ENCODE measurements at places on chromosomes 6 and 20.

GRCh38 chr20:62742550-62742949 is 33.9 kb downstream of the NTSR1 start:
- DNase-seq, result no peak

DNA sequence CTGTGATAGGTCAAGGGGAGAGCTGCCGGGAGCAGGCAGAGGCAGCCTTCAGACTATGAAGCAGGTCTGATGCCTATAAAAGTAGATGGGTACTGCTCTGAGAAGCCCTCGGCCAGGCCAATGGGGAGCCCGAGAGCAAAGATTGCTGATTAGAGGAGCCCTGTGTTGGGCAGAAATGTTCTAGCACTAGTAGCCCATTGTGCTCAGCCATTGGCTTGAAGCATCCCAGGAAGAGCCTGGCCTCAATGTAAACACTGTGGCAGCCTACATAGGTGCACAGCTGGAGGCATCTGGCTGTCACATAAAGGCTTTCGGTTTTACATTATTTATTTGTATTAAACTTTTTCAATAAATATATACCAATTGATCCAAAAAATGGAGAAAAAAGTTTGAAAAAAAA is 67.7 kb downstream of the SNAP25 start:
- DNase-seq, result no peak

GRCh38 chr6:169302716-169303115 is 49.1 kb upstream of the THBS2 start:
- no peak for DNase-seq

DNA sequence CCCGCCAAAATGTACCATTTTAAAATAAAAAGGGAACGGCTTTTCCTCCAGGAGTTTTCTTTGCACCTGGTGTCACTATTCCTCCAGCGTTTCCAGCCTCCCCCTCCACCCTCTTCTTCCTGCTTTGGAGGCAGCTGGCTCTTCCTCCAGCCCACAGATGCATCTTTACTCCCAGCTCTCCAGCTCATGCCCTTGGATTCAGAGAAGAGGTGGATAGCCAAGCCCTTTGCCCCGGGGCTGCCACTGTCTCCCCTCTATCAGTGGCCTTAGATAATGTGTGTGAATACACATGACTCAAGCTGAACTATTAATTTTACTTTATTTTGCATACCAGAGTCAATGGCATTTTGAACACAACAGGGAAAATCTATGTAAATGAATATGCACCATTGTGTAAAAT is 15.3 kb upstream of the CDH4 start:
- DNase-seq, result no peak

DNA sequence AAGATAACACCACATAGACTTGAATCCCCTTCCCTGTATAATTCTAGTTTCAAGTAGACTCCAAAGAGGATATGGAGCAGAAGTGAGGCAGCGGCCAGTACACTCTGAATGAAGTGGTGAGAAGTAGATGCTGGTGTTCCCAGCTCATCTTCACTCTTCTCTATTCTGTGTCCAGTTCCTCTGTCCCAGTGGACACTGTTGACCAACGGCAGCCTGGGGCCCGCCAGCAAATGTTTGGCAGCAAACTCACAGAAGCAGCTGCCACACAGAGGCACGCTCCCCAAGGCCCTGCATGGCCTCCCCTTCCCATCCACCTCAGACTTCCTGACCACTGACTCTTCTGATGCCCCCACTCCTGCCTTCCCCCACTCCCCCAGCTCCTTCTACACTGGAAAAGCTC is 358.9 kb upstream of the ID4 start:
- DNase-seq, result no peak

- no peak for DNase-seq
These were observed 102.3 kb upstream of the CCN2 start for GRCh38 chr6:132053511-132053910.

DNA sequence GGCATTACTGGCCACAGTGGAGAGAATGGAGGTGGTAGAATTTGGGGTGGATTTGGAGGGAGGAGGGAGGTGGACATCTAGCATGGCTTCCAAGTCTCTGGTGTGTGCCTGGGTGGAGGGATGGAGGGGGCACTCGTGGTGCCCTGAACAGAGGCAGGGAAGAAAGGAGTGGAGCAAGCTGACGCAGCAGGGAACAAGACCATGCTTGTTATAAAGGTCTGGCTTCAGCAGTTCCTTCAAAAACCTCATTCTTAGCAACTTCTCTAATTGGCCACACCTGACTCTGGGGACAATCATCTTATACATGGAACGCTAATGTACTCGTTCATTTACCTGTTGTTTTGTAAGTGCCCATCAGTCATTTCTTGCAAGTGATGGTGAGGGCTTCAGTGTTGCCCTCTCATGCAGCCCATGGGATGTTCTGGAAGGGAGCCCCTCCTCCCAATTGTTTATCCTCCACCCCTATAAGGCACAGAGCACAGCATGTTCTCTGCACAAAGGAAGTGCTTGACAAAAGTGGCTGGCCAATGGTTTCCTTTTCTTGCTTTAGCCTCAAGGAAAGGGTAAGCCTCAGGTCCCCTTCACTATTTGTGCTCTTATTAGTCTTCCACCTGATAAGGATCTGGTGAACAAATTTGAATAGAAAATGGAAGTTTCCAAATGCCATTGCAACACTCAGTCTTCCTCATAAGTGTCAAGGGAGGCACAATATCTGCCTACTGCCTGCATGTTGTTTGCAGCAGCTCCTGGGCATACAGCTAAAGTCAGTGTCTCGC is 39.3 kb downstream of the GFOD1 start:
- DNase-seq, result no peak

- no peak for DNase-seq
These were observed 45.1 kb downstream of the KHDC1L start for GRCh38 chr6:73180076-73180738.

- DNase-seq, result no peak
These were observed 19.5 kb downstream of the OR2B2 start for GRCh38 chr6:27892649-27893058.

GRCh38 chr6:169302255-169302654 is 48.6 kb upstream of the THBS2 start:
- no peak for DNase-seq

GRCh38 chr6:106883808-106884262 is 90.7 kb downstream of the CD24 start:
- no peak for DNase-seq

- no peak for DNase-seq
These were observed 68.7 kb upstream of the SNX9 start for GRCh38 chr6:157754351-157754750.
